Stimulated activated naive CD8-positive, alpha-beta T cell treated with anti-CD3 and anti-CD28 coated beads, Interleukin-15, Interleukin-2, amounts not matched to agents 100 U/mL and 50 U/mL, for 24 hours (primary cell): ENCODE measurements at places on chromosomes 3 and 15.

DNA sequence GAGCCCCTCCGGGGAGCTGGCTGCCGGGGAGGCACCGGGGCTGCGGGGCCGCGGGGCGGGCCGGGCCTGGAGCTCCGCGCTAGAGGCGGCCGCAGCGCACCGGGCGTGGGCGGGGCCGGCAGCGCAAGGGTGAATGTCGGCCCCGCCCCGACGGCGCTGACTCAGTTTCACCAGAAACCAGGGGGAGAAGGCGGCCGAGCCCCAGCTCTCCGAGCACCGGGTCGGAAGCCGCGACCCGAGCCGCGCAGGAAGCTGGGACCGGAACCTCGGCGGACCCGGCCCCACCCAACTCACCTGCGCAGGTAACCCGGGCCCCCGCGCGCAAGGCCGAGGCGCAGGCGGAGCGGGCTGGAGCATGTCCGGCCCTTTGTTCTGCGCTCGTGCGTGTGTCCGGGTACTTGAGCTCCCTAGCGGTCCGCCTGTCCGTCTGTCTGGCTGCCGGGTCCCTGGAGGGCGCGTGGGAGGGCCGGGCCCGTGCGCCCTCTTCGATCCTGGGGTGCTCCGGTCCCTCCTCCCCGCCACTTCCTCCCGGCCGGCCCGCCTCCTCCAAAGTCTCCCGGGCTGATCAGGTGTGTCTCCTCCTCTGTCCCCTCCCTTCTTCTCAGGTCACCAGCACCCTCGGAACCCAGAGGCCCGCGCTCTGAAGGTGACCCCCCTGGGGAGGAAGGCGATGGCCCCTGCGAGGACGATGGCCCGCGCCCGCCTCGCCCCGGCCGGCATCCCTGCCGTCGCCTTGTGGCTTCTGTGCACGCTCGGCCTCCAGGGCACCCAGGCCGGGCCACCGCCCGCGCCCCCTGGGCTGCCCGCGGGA, at the start of gene SPINT1:
TSS of gene SPINT1 (plus strand) at position 164 of the 811 bp plus-strand sequence. CDS start at position 671, 507 bp downstream.
- DNase-seq, result peak; percentile 86

GRCh38 chr3:44329946-44330345, 8.6 kb upstream of the TCAIM start:
- DNase-seq, result no peak

DNA sequence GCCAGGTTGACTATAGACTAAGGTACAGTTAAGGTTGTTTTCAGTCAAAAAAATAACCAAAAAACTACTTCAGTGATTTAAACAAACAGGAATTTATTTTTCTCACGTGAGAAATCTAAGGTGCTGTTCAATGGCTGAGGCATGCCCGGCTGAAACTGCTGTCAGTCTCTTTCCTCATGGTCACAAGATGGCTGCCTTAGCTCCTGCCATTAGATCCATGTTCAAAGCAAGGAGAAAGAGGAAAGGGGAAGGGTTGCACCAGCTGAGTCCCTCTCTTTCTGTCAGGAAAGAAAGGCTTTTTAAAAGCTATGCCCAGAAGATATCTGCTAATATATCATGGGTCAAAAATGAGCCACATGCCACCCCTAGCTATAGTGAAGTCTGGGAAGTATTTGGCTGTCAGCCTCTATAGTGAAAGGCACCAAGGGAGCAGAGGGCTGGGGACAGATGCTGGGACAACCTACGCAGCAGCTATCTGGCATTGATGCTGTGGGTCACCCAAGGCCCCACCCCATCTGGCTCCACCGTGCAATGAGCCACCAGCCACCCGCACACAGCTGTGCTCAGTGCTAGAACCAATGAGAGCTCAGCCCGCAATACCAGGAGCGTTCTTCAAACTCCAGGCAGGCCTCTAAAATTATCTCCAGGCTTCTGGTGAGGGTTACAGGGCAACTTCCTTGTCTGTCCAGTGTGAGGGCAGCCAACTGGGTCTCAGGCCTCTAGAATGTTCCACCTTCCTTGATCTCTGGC, 64.7 kb upstream of the GATA2 start:
- DNase-seq, result no peak

DNA sequence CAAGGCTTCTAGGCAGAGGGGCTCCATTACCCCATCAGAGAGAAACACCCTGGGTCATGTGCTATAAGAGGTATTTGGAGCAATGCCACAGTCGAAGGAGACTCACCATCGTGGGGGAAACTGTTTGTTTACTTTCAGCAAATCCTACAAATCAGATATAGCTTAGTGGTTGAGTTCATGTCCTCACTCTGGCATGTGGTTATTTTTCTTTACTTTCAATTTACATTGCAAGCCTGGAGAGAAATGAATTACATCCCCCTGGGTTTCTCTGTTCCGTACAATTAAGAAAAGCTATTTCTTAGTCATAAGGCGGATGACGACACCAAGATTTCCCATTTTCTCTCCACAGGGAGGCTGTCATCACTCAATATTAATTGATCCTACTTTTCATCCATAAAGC, 36.9 kb downstream of the RFTN1 start:
- no peak for DNase-seq

- no peak for DNase-seq
Measured at GRCh38 chr3:99114565-99115291, 213.2 kb upstream of the DCBLD2 start.

DNA sequence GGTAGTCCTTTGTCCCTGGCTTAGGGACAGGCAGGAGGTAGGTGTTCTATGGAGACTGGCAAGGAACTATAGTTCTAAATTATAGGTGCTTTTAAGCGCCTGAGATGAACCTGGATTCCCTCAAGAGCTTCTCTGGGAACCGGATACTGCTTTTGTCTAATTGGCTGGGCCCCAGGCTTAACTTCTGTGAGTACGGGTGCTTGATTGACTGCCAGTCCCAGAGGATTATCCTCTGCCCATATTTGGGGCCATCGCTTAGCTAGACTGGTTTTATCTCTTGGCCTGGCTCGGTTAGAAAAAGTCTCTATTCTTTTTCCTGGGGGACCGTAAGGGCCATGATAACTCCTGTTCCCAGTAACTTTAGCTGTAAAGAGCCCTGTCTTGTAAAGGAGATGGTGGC, 339.1 kb downstream of the KCNH8 start:
- no peak for DNase-seq

- no peak for DNase-seq
Measured at GRCh38 chr3:6447166-6447801, 413.6 kb upstream of the GRM7 start.

- DNase-seq, result no peak
Measured at GRCh38 chr15:38424101-38424552, 29.8 kb upstream of the FAM98B start.
